ENCODE measurements at places on chromosomes 1 and 21. TPM values are rescaled to one million over a fixed set of nuclear protein-coding genes. Genes with fewer than 3 reads are reported as not detected.

The NUP210L gene
- 0.15 TPM for total RNA-seq

The SCP2 gene
- 92.0 TPM for total RNA-seq

- DNase-seq: no peak
- H3K4me1 ChIP-seq: no peaks in the 10 kb centered on the region
- H3K36me3 ChIP-seq: no peaks in the 10 kb centered on the region
- no peak overlapping the region for H3K4me3 ChIP-seq
Observed at GRCh38 chr1:56843544-56843943, 11.1 kb upstream of the C8A start.

The LCE1F gene
- total RNA-seq: not detected

The SPRR4 gene
- total RNA-seq: not detected

- H3K27ac ChIP-seq: no peak overlapping the region
- no peak for DNase-seq
- H3K27me3 ChIP-seq: no peaks in the 10 kb centered on the region
- no peak overlapping the region for H3K4me3 ChIP-seq
- peaks cover 59% of the 10 kb centered on the region for H3K4me1 ChIP-seq
Observed at GRCh38 chr1:13762642-13763041, 62.7 kb downstream of the PRDM2 start.

The KCNE2 gene
- total RNA-seq: not detected

- H3K4me1 ChIP-seq: no peaks in the 10 kb centered on the region
- no peaks in the 10 kb centered on the region for H3K27me3 ChIP-seq
- H3K27ac ChIP-seq: no peak overlapping the region
- DNase-seq: no peak
Observed at GRCh38 chr1:245480393-245481120, 325.8 kb downstream of the KIF26B start.

- peaks cover 32% of the 10 kb centered on the region for H3K4me1 ChIP-seq
- no peaks in the 10 kb centered on the region for H3K27me3 ChIP-seq
- H3K4me3 ChIP-seq: no peak overlapping the region
Observed at GRCh38 chr1:209746451-209747165, 9.2 kb upstream of the TRAF3IP3 start.

DNA sequence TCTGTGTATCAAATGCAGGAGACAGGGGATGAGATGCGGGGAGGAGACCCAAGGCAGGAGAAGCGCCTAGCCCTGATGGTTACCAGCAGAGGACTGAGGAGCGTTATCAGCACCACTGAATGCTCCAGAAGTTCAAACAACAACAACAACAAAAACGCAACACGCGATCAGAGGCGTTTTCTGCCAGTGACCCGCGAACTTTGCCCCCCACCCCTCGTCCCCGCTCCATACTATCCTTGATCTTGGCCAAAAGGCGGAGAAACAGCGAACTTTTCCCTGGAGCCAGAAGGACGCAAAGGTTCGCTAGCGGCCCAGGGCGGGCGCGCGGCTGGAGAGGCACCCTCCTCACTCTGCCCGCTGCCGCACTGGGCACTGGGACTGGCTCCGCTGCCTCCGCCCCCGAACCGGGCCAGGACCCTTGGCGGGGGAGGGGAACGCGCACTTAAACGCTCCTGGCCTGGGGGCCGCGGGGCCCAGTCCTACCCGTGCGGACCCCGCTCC is 699 bp downstream of the ECHDC2 start:
- DNase-seq: no peak
- H3K4me1 ChIP-seq: no peaks in the 10 kb centered on the region
- H3K36me3 ChIP-seq: no peaks in the 10 kb centered on the region
- peak overlapping the region; percentile 74 for H3K27ac ChIP-seq
- H3K27me3 ChIP-seq: no peaks in the 10 kb centered on the region
- peak overlapping the region; percentile 67 for H3K4me3 ChIP-seq

DNA sequence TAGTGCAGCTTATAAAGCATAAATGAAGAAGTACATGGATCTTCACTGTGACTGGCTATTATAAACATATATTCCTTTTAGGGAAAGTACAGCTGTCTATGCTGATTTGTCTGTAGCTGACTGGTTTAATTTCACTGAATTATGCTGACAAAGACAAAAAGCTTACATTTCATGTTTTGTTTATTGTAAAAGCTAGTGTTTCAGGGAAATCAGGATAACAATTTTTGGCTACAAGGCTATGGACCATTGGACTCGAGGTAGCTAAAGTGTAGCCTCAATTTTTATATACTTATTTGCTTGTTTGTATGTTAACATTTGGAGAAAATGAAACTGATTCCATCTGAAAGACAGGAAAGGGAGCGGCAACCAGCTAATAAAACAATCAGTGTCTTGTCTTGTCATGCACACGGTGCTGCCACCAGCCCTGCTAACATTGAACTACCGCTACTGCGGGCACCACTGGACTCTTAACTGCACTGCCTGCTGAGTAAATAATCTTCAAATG is 480.2 kb downstream of the COL11A1 start:
- H3K4me1 ChIP-seq: no peaks in the 10 kb centered on the region
- no peaks in the 10 kb centered on the region for H3K27me3 ChIP-seq
- H3K27ac ChIP-seq: no peak overlapping the region
- DNase-seq: no peak

DNA sequence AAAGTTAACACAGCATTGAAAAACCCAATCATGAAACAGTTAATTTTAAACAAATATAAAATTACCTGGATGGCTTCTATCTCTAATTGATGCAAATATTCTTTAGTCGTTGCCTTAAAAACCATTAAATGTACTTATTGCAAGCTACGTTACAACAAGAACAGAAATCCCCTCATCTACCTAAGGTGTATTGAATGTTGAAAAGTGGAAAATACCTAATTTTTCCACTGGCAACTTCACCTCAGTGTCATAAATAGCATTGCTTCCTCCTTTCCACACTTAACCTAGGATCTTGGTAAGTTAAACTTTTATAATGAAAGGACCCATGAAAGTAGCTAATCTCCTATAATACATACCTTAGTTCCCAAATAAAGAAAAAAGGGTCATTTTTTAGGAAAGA is 5.4 kb downstream of the GADD45A start:
- no peak overlapping the region for H3K4me3 ChIP-seq
- no peak for DNase-seq
- peaks cover 10% of the 10 kb centered on the region for H3K4me1 ChIP-seq
- H3K27ac ChIP-seq: no peak overlapping the region

Measured in naive thymus-derived CD4-positive, alpha-beta T cell (primary cell).